ENCODE measurements at places on chromosomes 3 and 15. TPM values are rescaled to one million over a fixed set of nuclear protein-coding genes. Genes with fewer than 3 reads are reported as not detected.

The NME9 gene
- total RNA-seq: not detected

The ZNF662 gene
- total RNA-seq: 0.86 TPM

The KNG1 gene
- not detected for total RNA-seq

The MAPK6 gene
- total RNA-seq: 61.5 TPM

The LTF gene
- not detected for total RNA-seq

The STAC gene
- 0.18 TPM for total RNA-seq

The ZPLD1 gene
- total RNA-seq: not detected

The NAALADL2 gene
- total RNA-seq: 0.86 TPM

The KBTBD13 gene
- not detected for total RNA-seq

The PEX5L gene
- total RNA-seq: under 0.01 TPM

The CHRM5 gene
- not detected for total RNA-seq

The TRAT1 gene
- total RNA-seq: not detected

Measured in myometrial cell (primary cell).